NCI-H2171 treated with DMSO at 0.1 percent for 48 hours (cell line): ENCODE measurements at places on chromosomes 2 and 18.

DNA sequence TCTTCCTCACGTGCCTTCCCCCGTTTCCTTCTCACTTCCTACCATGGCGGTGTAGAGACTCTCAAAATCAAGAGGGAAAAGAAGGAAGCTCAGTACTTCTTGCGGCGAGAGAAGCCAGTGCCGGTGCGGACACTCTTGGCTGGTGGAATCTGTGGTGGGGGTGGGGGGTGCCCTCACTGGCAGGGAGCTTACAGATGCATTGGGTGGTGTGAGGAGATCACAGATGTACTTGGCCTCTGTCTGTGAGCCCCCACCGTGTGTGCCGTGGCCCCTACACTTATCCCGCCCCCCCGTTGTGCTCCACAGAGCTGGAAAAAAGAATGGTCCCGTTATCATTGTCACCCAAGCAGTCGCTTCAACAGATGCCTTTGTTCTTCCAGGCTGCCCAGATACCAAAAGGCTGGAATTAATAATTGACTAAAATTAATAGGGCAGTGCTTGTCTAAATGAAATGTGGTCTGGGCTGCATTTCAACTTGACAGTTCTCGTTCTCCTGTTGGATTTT, 79.8 kb downstream of the VAPA start:
- DNase-seq: no peak

GRCh38 chr18:57931038-57931437, 113.0 kb upstream of the NEDD4L start:
- peak; percentile 10 for DNase-seq

- DNase-seq: no peak
Observed at GRCh38 chr2:109320195-109320922, 191.4 kb downstream of the SH3RF3 start.

- DNase-seq: no peak
Observed at GRCh38 chr18:58310517-58310916, 266.5 kb downstream of the NEDD4L start.

GRCh38 chr2:33848486-33848885, 249.4 kb upstream of the FAM98A start:
- DNase-seq: no peak

- no peak for DNase-seq
Observed at GRCh38 chr18:59052965-59053820, 86.5 kb upstream of the SEC11C start.

DNA sequence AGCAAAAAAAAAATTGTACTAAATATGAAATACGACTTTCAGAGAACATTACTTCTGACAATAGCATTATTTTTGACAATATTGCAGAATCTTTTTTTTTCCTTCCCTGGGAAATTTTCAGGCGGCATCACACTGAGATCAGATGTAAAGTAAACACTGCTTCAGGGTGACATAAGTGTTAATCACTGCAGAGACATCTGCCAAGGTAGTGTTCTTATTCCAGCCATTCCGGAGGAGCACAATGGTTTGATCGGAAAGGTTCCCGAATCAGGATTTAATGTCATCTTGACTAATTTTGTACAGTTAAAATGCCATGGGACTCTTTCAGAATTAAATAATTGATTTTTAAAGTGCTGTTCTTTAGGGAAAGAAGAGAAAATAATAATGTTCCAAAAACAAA, 56.7 kb upstream of the ZNF236 start:
- DNase-seq: peak; percentile 21

DNA sequence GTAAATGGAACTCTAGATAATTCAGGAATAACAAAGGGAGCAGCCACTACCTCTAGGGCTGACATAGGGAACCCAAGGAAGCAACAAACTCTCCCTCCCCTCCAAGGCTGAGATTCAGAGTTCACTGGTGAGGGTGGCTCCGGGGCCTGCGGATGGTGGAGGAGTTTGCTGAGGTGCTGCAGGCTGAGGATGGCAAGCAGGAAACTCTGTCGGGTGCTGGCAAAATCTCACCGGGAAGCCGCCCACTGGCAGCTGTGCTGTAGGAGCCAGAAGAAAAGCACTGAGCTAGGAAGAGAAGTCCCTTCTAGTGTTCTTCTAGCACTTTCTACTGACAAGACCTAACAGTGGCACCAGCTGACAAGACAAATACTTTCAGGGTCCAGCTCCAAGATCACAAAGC, 12.5 kb upstream of the HAAO start:
- no peak for DNase-seq

- DNase-seq: no peak
Observed at GRCh38 chr2:26979741-26980140, 9.3 kb downstream of the MAPRE3 start.

DNA sequence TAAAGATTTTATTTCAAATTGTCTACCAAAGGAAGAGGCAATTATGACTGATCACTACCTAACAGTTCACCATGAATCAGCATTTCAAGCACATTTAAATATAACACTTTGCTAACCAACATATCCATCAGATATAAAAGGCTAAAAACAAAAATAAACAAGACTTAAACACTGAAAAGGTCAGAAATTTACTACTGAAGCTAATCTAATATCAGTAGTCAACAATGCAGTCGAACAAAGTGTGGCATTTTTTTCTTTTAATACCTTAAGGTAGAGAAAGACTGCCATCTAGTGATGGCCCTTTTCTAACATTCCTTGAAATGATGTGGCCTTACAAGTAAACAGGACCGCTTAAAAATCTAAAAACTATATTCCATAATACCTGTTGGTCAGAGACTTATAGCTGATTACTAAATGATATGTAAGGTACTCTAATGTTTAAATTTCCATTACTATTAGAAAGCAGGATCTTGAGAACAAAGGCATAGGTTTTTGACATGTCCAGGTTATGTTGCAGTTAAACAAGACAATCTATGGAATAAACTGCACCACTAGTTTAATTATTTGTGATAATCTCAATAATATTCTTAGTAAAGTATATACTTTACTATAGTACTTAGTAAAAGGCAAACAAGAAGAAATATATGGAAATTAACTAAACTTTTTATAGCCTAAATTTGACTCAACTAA, 80.0 kb downstream of the EXOC6B start:
- DNase-seq: peak; percentile 59

DNA sequence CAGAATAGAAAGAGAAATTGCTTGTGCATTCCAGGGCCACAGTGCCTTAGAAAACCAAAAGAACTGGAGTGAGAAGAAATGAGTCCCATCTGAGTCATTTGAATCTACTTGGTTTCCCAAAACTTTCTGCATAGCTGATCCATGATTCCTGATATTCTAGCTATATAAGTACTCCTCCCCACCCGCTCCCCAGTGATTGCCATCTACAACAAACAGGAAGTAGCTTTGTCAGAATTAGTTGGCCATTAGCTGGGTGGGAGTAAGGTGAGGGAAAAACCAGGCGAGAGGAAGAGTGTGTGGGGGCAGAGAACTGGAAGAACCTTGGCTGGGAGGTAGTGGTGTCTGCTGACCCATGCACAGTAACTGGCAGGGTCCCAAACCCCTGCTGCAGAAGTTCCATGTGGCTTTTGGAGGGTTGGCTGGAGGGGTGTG, 122.1 kb downstream of the ACAA2 start:
- DNase-seq: no peak

DNA sequence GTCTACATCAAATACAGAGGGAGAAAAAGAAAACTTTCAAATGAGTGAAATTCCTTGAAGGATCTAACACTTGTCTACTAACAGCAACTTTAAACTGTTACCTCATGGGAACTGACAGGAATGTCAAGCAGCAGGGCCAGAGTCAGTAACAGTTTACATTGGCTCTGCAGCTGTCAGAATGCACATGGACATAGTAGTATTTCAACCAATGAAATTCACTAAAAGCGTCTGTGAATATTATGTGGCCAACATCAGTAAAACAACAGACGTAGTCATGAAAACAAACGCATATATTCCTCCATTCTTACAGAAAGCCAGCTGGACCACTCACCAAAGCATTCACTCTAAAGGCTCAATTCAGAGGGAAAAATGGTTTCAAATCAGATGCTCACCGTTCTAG, 79.3 kb upstream of the RNU4ATAC start:
- no peak for DNase-seq

GRCh38 chr2:189698020-189698887, 23.8 kb downstream of the ANKAR start:
- peak; percentile 29 for DNase-seq

DNA sequence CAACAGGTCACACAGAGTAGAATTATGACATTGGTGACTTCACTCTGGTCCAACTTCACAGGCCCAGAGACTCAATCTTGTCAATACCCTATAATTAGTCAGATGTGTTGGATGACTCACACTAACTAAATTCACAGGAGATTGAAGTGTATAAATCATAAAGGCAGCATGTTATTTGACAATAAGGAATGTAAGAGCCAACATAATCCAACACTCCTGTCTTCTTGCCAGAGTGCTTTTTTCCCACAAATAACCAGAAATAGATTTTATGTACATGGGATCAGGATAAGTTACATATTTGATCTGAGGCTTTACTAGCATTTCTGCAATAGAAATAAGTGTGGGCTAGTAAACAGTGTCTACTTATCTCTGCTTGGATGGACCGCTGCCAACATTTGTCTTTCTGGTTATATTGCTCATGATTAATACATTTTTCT, 42.2 kb upstream of the ZSWIM2 start:
- DNase-seq: no peak

DNA sequence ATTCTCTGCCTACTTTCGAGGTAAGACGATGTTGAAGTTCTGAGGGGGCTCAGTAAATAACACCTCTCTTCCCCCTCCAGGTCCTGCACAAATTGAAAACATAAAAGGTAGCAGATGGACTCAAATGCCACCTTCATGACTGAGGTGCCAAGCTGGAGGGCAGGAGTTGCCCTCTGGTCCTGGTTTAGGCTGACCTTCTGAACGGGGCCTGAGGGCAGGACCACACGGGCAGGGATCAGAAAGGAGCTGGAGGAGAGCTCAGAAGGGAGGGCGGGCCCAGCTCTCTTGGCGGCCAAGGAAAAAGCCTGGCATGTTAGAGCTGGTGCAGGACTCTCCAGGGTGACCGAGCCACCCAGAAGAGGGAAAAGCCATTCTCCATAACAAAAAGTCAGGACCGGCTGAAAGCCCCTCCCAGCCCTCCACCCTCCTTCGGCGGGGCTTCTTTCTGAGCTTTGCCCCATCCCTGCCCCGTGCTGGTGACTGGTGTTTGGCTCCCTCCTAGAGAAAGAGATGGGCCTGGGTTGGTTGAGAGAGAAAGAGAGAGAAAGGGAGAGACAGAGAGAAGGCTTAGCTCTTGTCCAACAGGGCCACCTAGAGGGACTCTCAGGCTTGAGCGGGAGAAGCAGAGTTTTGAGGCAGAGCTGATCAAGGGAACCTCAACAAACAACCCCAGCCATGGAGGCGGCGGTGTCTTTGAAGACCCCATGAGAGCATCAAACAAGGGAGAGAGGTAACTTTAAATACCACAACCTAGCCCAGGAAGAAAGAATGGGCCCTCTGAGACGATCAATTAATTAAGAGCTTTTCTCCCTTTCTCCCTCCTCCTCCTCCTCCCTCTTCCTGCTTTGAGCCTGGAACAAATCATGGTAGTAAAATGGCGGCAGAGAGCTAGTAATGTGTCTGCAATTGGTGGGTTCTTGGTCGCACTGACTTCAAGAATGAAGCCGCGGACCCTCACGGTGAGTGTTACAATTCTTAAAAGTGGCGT, 50.8 kb downstream of the WIPF1 start:
- DNase-seq: peak; percentile 39

- no peak for DNase-seq
Observed at GRCh38 chr2:146633159-146633558, 1211.7 kb upstream of the ACVR2A start.

DNA sequence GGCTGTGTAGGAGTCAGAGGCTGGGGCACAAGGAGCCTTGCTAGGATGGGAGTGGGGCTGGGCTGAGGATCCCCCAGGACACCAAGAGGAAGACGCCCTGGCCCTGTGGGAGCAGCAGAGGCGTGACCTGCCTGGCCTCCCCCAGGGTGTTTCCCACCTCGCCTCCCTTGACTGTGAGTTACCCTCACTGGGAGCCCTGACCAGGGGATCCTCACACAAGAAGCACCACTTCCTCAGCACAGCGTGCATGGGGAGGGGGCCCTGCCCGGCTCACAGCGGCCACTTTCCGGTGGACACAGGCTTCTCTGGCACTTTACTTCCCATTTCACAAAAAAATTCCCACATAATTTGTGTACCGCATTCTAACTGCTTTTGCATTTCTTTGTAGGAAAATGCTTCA, 187.7 kb downstream of the EIPR1 start:
- no peak for DNase-seq

DNA sequence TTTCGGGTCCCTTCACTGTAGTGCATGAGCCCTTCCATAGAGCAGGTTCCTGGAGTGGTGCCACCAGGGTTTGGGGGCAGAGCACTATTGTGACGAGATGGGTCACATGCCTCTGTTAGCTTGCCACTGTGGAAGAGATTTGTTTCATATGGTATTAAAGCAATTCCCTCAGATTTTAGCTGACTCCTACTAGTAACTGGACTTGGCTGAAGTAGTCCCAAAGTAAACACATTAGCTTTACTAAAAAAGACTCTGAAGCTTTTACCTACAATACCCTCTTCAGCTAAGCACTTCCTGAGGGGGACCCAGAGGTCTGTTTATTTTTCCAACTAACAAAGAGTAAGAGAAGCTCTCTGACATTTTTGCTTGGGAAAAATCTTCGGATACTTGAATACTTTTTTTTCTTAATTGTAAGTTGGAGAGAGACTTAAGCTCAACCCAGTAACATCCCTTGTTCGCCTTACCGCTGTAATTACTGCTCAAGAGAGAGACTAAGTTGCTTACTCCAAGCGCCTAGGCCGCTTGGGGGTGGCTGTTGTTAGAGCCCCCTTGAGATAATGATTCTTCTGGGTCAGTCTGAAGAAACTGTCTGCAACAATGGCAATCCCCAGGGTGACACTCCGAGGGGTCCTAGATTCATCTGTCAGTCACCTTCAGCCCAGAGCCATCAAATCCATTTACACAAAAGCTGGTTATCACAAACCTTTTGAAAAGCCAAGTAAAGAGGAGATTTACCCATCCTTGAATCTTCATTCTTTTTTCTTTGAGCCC, 177.4 kb downstream of the FIGN start:
- no peak for DNase-seq

GRCh38 chr2:66555091-66555490, 120.2 kb downstream of the MEIS1 start:
- no peak for DNase-seq

DNA sequence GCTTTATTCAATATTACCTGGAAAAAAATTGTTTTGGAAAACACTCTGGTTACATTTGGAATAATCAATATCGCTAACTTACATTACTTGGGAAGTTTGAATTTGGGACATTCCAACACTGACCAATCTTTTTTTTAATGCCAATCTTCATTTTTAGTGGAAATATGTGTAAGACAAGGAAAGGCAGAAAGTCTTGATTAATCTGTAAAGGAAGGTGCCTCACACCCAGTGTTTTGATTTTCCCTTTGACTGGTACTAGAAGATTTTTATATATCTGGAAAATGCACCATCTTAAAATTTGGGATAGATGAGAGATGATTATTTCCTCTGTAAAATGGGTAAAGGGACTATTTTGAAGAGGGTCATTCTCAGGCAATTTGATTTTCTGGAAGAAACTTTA, 879.2 kb upstream of the ZEB2 start:
- DNase-seq: no peak

GRCh38 chr2:20216130-20217025, 8.6 kb downstream of the SDC1 start:
- DNase-seq: no peak
